ENCODE measurements at places on chromosomes 4 and X. TPM values are rescaled to one million over a fixed set of nuclear protein-coding genes. Genes with fewer than 3 reads are reported as not detected.

DNA sequence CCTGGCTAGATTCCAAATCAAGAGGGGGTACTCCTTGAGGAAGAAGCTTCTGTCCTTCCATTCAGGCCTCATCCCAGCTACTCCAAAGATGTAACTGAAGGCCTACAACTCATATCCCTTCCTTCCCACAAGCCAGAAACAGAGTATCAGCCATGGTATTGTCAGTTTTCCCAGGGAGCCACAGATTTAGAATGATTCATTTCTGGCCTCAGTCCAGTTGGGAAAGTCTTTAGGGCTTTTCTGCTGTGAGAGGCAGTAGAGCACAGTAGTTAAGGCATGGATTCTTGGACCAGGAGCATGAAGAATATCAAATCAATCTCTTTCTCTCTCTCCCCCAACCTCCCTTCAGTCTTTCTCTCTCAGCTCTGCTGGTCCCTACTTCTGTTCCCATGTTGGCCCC is 505.0 kb downstream of the BCOR start:
- no peak for DNase-seq

DNA sequence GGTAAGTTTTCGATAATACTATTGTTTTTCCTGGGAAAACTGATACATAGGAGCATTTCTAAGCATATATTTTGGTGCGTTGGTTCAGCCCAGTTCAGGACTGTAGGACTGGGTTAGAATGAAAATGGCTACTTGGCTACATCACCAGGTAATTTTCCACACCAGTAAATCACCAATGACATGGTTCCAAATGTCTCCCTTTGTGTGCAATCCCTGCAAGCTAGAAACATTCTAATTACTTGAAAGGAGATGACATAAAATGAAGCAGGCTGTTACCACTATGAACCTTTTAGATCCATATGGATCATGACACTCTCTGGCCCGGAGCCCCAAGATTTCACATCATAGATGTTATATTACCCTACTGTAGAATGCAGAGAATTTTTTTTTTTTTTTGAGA is 577.4 kb upstream of the FTHL17 start:
- DNase-seq: no peak

GRCh38 chr4:54073271-54073880 is 9.0 kb upstream of the CHIC2 start:
- DNase-seq: no peak

GRCh38 chr4:3310301-3311094 is 17.7 kb downstream of the RGS12 start:
- no peak for DNase-seq

GRCh38 chr4:179123084-179123483 is 1680.8 kb upstream of the AGA start:
- no peak for DNase-seq

HMGN5 gene
- polyA plus RNA-seq: 3.9 TPM

Data from A549 (cell line).